ENCODE measurements at places on chromosomes 5 and 9.
A peak's percentile ranks its signal among the peaks of the same experiment; 100 is the strongest.

- DNase-seq: no peak
Measured at GRCh38 chr9:129069862-129070641, 10.9 kb upstream of the DOLPP1 start.

- DNase-seq: no peak
Measured at GRCh38 chr5:55711507-55712022, 559 bp downstream of the SLC38A9 start.

GRCh38 chr9:124132671-124133147, 121.1 kb downstream of the LHX2 start:
- no peak for DNase-seq

- no peak for DNase-seq
Measured at GRCh38 chr5:134450374-134450773, 38.7 kb upstream of the CDKN2AIPNL start.

GRCh38 chr9:25677301-25678146, 720 bp downstream of the TUSC1 start:
- DNase-seq: peak; percentile 65

GRCh38 chr5:68033961-68034571, 181.5 kb upstream of the PIK3R1 start:
- DNase-seq: peak; percentile 19

GRCh38 chr5:90096415-90097081, 313.0 kb downstream of the CETN3 start:
- no peak for DNase-seq

DNA sequence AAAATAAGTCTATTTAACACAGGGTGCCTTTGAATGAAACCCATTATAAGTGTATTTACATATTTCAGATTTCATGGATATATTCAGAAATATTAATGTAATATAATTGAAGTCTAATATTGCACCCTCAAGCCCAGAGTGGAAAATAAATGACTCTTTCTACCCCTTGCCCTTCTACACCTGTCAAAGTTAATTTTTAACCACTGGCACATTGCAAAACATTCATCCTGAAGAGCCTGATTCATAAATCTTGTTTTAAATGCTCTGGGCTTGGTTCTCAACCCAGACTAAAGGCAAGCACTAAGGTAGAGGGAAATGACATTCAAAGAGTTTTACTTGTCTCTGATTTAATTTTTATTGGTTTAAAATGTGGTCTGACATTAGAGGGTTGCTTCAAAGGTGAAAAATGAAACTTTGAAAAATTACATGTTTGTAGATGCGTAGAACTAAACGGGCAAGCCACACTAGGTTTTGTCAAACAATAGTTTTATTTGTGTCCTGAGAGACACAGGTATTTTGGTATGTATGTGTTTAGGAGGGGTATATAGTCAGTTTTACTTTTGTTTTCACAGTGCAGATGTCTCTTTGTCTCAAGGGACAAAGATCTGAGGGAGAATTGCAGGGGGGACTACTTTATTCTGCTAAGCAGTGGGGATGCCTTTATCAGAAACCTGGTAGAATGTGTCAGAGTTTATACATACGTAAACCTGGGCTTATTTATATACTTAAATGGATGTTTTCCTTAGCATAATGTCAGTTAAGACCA, 69.7 kb downstream of the PIK3R1 start:
- DNase-seq: no peak

DNA sequence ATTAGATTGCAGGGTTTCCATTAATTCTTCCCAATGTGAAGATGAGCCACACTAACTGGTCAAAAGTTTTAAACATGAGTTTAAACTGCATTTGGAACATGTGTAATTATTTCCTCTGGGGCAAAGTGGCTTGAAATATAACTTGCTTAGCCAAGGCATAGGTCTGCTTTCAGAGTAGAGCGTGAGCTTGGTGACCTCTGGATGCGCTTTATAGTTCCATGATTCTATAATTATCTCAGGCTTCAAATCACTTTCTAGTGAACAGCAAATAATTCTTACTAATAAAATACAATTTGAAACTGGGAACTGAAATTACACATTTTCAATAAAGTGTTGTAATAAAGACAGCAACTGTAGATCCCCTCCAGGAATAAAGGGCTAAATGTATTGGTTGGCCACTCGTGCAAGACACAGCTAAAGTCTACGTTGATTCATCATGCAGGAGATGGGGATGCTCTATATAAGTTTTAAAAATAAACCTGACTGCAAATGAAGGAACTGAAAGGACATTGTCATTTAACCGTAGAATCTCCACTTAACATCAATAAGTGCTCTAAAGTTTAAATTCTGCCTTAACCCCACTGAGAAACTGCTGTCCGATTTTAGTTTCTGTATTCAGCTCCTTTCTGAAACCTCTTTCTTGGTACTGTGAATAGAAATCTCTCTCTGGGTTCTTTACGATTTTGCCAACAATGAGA, 460.0 kb downstream of the PSAT1 start:
- DNase-seq: no peak

DNA sequence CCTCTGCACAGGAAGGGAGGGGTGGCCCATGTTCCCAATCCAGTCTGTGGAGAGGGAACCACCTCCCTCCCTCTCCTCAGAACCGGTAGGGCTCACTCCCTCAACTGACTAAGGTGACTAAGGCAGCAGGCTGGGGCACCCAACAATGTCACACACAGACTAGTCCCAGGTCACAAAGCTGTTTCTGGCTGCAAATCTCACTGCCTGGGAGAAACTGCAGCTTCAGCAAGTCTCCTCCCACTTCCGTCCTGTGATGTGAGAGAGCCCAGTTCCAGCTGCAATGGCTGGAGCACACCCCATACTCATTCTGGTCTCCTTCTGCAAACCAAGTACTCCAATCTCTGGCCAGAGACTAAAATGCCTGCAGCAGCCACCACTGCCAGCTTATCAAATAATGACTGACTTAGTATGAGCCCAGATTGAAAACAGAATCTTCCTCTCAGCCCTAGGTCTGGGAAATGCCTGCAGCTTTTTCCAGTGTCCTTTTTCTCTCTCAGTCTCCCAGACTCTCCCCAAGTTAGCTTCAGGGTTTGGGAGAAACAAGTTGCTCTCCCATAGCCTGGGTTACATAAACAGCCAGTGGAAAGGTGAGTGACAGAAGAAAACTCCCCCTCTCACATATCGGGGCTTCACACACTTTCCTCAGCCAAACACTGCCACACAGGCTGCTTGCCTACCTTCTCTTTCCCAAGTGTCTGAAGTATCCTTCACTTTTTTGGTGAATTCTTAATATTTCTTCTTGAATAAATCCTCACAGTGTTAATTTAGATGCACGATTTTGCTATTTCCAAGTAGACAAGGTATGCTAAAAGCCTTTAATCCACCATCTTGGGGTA, 247.4 kb upstream of the RASA1 start:
- no peak for DNase-seq

GRCh38 chr9:11946531-11946930, 746.7 kb upstream of the TYRP1 start:
- DNase-seq: no peak

- DNase-seq: no peak
Measured at GRCh38 chr5:159552751-159553150, 222.5 kb upstream of the IL12B start.

DNA sequence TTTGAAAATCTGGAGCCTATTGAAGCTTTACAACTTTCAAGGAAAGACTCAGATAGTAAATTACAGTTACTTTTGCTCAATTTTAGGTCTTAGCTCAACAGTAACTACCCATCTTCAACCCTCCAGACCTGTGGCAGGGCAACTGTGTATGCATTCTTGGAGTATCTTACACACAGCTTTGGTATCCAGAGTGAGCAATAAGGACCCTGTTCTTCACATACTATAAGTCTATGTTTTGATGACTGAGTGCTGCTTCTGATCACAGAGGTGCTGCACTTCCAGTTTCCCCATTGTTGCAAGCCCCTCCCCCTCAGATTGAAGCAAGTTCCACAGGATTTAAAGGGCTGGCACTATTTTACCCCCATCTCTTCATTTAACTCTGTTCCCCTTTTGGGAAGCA, 737.4 kb upstream of the GRAMD2B start:
- DNase-seq: no peak

GRCh38 chr5:105840800-105841199, 1829.9 kb downstream of the EFNA5 start:
- no peak for DNase-seq

- DNase-seq: peak; percentile 10
Measured at GRCh38 chr9:107612136-107612535, 122.6 kb upstream of the KLF4 start.

- no peak for DNase-seq
Measured at GRCh38 chr9:136059321-136059791, 35.7 kb downstream of the NACC2 start.

- no peak for DNase-seq
Measured at GRCh38 chr5:103410172-103410571, 151.6 kb downstream of the MACIR start.

- DNase-seq: no peak
Measured at GRCh38 chr5:64707191-64707590, 16.9 kb downstream of the SHISAL2B start.

GRCh38 chr5:56649569-56649968, 165.8 kb upstream of the MAP3K1 start:
- DNase-seq: no peak

GRCh38 chr5:31268256-31268655, 74.8 kb downstream of the CDH6 start:
- DNase-seq: no peak

DNA sequence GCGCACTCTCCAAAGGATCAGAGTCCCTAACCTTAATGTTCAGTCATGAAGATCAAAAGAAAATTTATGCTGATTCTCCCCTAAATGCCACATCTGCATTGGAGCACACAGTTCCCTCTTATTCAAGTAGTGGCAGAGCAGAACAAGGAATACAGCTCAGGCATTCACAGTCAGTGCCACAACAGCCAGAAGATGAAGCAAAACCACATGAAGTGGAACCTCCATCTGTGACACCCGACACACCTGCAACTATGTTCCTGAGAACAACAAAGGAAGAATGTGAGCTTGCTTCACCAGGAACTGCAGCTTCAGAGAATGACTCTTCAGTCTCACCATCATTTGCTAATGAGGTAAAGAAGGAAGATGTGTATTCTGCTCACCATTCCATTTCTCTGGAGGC, 40.0 kb downstream of the CMYA5 start:
- DNase-seq: no peak

GRCh38 chr5:53642061-53642460, 81.6 kb downstream of the NDUFS4 start:
- no peak for DNase-seq

DNA sequence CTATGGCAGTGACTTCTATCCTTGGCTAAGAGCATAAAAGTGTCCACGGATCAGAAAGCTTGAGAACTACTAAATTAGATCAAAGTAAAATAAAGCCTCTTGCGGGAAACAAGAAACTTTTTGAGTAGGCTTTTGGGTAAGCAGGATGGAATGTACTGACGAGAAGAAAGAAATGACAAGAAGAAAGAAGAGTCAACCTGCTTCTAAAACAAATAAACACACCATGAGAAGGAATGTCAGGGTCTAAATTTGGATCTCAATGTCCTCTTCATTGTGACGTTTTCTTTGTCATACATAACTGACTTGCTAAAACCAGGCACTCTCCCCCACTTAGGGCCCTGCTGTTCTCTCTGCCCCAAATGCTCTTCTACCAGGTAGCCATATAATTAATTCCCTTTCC, 290.1 kb upstream of the PTGER4 start:
- no peak for DNase-seq

DNA sequence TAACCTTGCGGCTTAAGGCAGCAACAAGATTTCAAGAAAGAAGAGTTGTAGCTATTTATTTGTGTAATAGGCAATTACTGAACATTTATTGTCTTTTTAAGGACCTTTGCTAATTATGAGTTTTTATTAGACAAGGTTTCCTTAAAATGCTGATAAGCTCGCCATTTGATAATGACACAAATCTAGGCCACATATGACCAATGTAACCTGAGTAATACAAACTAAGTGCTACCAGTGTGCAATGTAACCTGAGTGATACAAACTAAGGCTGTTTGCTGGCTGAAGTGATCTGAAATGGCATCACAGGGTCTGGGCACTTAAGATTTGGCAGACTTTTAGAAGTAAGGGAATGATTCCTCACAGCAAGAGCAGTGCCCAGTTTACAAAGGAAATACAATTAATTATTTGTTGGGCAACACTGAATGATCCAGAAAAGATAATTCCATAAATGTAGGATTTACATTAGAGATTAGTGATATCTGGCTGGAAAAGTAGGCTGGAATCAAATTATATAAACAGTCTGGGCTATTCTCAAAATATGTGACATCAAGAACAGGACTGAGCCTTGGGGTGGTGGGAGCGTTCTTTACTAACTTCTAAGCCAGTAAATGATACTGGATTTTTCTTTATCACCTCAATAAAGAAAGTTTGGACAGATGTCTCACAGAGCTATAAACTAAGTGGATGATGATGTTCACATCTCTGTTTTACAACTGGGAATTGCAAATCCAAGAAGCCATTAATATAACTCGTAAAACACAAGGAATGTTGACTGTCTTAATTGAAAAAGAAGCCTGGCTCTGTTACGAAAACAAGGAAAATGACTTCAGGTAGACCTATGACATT, 54.8 kb downstream of the MRPS27 start:
- DNase-seq: no peak

GRCh38 chr5:11166923-11167322, 405.9 kb upstream of the DAP start:
- DNase-seq: no peak

- no peak for DNase-seq
Measured at GRCh38 chr5:173303878-173304590, 24.2 kb downstream of the STC2 start.

DNA sequence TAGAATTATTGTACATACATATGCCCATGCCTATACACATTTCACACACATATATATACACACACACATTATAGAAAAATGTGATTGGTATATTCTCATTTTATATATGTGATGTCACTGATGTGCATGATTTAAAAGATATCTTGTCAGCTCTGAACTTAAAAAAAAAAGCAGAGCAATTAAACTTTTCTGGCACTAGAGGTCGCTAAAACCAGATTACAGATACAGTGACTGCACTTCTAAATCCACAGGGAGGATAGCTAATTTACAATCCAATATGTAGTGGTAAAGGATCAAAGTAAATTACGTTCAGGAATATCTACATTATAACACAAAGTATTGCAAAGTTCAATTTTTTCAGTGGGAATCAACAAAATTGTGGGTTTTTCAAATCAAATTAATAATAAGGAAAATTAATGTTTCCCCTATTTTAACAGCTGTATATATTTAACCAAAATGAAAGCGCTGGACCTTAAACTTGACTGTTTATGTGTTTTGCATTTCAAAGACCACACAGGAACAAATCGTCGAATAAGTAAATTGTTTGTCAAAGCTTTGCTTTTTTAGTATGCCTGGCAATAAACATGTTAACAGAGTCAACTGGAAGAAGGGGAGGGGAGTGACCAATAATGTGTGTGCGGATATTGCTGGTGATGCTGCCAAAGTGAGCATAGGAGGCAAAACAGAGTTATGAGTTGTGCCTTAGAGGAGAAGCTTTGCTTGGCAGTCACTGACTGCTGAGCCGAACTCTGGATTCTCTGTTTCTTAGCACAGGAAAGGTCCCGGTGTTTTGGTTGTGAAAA, 1201.4 kb upstream of the C9orf72 start:
- DNase-seq: no peak

DNA sequence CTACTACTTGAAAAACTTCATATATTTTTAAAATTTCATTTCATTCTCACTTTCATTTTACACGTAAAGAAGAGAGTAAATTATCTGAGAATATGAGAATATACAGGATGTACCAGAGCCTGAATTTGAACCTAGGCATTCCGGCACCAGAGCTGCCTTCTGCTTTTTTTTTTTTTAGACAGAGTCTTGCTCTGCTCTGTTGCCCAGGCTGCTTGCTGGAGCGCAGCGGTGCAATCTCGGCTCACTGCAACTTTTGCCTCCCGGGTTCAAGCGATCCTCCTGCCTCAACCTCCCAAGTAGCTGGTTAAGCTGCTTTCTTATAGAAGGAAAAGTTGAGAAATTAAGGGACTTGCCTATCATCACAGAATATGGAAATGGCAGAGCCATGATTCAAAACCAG, 540.1 kb downstream of the EBF1 start:
- DNase-seq: no peak

All from thoracic aorta (tissue), 2 donors.